ENCODE measurements at places on chromosomes 7 and 10.

DNA sequence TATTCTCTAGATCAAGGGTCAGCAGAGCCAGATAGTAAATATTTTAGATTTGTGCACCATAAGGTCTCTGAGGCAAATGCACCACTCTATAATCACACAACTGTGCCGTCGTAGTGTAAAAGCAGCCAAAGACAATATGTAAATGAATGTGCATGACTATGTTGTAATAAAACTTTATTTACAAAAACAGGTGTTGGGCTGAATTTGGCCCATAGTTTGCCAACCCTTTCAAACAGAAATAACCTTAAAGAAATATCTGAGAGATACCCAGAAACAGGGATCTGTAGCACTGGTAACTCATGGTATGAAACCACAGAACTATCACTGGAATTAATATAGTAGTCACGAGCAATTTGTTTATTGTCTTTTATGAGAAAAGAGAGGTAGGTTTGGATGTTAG is 86.0 kb downstream of the ARID5B start:
- DNase-seq, result no peak

GRCh38 chr10:118594392-118595063 is 920 bp downstream of the PRLHR start:
- no peak for DNase-seq

- no peak for DNase-seq
These were observed 304.5 kb downstream of the MDFIC start for GRCh38 chr7:115226410-115226809.

GRCh38 chr10:27759483-27760272 is 14.1 kb upstream of the MKX start:
- no peak for DNase-seq

GRCh38 chr10:54284526-54285193 is 516.4 kb downstream of the PCDH15 start:
- DNase-seq, result no peak

- no peak for DNase-seq
These were observed 54.5 kb downstream of the TSPAN15 start for GRCh38 chr10:69505636-69506318.

GRCh38 chr10:113520690-113521474 is 32.0 kb upstream of the HABP2 start:
- DNase-seq, result no peak

DNA sequence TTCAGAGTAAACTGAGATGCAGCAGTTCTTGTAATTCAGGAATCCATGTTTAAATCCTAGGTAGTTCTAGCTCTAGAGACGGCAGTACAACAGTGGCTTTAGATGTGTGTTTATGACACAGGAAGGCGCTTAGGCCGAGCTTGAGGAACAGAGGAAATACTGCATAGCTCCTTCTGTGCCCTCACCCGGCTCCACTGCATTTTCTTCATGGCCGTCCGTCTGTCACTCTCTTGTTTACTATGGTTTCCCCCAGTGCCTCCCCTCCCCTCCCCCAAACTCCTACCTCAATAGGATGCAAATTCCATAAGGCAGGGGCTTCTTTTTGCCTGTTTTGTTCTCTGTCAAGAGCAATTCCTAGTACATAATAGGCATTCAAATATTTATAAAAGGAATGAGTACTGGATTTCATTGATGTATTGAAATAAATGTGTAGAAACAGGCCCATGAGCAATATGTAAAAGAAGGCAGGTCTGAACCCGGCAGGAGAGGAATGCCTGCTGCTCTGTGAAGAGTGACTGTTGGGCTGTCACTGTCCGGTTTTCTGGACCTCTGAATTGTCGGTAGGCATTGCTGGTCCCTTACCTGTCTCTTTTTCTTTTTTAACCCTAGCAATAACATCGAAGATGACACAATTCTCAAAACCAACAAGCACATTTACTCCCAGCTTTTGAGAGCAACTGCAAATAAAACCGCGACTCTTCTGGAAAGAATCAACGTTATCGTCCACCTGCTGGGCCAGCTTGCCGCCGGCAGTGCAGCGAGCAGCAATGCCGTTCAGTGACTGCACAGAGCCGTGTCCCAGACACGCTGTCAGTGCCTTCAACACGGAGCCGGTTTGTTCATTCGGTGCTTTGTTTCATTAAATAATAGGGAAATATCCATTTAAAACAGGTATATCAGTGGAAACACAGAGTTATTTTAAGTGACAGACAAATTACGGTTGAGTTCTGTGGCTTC is 12.7 kb downstream of the MMP21 start:
- DNase-seq, result no peak

GRCh38 chr7:124550036-124550435 is 215.6 kb downstream of the GPR37 start:
- no peak for DNase-seq

DNA sequence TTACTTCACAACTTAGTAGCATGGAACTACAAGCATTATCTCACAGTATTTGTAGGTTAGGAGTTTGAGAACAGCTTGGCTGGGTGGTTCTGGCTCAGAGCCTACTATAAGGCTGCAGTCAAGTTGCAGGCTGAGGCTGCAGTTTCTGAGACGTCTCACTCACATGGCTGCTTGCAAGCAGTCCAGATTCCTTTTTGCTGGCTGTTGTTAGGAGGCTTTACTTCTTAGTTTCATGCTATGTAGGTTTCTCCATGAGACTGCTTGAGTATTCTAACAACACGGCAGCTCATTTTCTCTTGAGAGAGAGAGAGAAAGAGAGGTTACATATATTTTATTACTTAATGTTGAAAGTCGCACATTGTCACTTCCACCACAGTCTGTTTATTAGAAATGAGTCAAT is 1073.9 kb downstream of the NXPH1 start:
- no peak for DNase-seq

- DNase-seq, result no peak
These were observed 99.4 kb downstream of the MKX start for GRCh38 chr10:27646194-27646593.

- DNase-seq, result no peak
These were observed 561.2 kb upstream of the PHF14 start for GRCh38 chr7:10412422-10413019.

DNA sequence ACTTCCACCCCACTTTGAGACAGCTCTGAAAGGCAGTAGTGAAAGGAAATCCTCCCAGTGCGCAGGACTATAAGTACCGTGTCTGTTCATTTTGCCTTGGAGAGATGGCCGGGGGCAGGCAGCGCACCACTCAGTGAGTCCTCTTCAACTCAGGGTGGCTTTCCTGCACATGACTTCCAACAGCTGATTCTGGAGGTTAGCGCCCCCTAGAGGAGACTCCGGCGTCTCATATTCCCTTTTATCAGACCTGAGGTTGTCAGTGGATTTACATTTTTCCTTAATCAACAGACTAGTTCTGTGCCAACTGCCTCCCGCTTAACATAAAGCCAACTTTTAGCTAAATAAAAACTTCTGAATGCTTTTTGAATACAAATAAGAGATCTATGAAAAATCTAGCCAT is 101.0 kb downstream of the HERPUD2 start:
- DNase-seq, result no peak

- no peak for DNase-seq
These were observed 74.9 kb downstream of the RSU1 start for GRCh38 chr10:16742165-16742960.

DNA sequence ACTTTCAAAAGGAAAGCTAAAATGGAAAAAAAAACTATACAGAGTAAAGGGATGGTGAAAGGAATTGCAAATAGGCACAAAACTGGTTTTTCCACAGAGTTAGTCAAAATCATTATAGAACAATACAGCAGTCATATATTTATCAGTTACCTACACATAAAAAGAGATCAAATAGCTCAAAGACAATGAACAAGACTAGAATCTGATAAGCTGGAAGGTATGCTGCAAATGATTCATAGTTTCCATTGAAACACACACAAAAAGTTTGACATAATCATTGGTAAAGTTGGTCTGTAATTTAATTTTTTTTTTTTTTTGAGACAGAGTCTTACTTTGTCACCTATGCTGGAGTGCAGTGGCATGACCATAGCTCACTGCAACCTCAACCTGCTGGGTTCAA is 92.4 kb upstream of the SGCE start:
- no peak for DNase-seq

- DNase-seq, result no peak
These were observed 32.7 kb downstream of the CYP17A1 start for GRCh38 chr10:102804382-102805055.

GRCh38 chr7:77516085-77516484 is 21.0 kb upstream of the PTPN12 start:
- no peak for DNase-seq

- DNase-seq, result no peak
These were observed 28.6 kb upstream of the GIMAP8 start for GRCh38 chr7:150421831-150422230.

- peak; percentile 47 for DNase-seq
These were observed 82.3 kb upstream of the ADRB1 start for GRCh38 chr10:113961182-113962031.

DNA sequence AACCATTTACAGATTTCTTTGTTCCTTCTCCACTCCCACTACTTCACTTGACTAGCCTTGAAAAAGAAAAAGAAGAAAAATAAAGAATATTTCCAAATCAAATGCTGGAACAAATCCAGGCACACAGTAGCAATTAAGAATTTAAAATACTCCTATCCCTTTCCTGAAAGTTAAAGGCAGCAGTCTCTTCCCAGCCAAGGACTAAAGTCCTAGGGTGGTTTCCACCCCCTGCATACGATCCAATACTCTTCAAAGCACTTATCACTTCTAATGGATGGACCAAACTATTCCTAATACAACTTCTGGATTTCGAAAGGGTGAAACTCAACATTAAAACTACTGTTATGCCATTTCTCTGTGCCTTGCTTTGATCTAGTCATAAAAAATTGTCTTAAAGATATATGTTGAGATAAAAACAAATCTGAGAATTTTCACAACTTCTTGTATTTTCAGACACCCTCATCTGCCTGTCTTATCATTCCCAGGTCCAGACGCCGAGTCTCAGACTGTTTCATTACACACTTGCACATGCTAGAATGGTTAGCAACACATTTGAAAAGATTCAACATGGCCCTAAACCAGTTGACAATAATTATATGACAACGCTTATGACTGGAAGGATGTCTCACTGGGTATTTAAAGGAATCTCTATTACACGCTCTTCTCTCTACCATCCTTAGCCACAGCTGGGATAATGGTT is 13.4 kb downstream of the ELMO1 start:
- DNase-seq, result no peak

- no peak for DNase-seq
These were observed 559 bp downstream of the KCNMA1 start for GRCh38 chr10:77636967-77637531.

GRCh38 chr10:121511943-121512342 is 86.3 kb downstream of the FGFR2 start:
- DNase-seq, result no peak

GRCh38 chr7:112556633-112557032 is 75.8 kb downstream of the LSMEM1 start:
- no peak for DNase-seq

- no peak for DNase-seq
These were observed 39.8 kb downstream of the WBP1L start for GRCh38 chr10:102783568-102783967.

GRCh38 chr7:142632271-142633134 is 116.8 kb upstream of the PRSS1 start:
- DNase-seq, result peak; percentile 42

DNA sequence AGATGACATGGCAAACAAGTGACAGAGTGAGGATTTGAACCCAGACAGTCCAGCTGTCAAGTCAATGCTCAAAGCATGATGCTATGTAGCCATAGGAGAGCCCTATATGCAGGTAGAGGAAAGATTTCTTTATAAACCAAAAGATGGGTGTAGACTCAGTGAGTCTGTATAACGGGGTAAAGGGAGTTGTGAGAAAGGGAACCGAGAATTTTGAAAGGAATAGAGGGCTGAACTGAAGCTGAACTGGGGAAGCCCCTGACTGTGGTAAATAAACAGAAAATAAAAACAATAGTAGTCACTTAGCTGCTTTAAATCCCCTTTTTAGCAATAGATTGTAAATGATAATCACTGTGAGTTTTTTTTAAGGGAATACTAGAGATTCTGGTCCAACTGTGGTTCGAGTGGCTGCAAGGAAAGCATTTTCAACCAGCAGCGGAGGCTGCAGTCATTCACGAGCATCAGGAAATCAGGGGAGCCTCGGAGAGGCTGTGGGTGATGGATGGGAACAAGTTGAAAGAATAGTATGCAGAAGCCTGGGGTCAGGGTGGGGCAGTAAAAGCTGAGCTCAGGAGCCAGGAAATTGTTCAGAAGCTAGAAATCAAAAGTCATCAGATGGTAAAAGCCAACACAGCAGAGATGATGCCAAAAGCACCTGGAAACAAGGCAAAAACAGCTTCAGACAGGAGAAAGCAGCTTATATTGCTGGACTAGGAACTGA is 393.5 kb downstream of the GFRA1 start:
- no peak for DNase-seq

DNA sequence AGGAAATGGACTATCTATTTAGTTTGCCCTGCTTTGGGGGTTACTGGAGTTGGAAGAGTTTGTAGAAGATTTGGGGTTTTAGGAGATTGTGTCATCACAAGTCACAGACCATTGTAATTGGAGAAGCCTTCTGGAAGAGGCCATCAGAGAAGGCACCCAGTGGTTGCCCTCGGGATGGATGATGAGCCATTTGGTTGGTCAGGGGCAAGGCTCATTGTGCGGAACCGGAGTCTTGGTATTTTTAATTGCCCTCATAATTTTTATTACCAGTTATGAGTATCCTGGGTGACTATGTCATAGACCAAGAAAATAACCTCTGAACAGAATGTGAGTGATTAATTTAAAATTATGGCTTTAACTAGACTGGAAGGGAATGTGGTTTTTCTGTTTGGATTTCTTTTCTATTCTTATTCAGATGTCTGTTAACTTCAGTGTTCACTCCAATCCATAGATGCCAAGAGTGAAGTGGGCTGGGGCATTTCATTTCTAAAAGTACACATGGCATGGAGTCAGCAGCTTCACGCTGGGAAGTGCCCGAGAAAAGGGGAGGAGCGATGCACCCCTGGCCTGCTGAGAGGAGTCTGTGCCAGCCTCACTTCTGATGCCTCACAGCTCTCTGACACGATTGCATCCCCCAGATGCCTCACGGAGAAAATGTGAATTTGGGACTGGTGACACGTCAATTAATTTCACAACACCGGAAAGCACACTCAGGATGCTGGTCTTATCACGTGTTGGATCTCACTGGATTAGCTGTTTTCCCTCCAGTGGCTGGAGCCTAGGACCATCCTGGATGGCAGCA is 225.6 kb upstream of the IGFBP3 start:
- DNase-seq, result no peak

- DNase-seq, result no peak
These were observed 133.2 kb upstream of the TBX20 start for GRCh38 chr7:35386816-35387706.

DNA sequence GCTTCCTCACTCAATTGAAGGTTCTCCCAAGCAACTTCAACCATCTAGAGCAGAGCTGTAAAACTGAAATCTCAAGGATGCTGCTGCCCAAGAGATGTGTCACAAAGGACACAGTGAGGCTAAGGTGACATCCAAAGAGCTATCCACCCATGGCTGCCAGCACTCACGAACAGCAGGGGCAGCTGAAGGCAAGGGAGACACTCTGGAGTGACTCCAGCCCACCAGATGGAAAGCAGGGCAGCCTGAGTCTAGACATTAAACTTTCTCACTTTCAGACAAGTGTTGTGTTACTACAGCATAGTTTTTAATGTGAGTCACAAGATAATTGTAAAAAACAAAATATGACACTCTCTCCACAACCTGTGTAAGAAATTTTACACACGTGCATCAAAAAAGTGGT is 113.5 kb downstream of the LARP4B start:
- no peak for DNase-seq
